ENCODE measurements at places on chromosomes 3 and 15.

DNA sequence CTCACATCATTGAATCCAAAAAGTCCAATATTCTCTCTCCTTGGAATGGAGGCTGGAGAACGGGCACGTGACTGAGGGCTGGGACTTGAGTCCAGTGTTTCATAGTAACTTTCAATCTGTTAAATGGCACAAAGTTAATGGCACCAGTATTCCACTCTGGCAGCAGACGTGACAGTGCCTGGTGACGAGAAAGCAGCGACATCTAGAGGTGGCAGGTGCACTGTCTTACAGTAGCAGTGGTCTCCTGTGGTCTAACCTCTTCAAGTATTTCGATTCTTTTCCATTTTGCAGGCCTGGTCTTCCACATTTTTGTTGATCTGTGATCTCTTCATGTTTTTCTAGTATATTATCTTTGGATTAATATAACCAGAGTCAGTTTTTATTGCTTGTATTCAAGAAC lies 107.1 kb downstream of the OXSM start:
- no peak for DNase-seq

DNA sequence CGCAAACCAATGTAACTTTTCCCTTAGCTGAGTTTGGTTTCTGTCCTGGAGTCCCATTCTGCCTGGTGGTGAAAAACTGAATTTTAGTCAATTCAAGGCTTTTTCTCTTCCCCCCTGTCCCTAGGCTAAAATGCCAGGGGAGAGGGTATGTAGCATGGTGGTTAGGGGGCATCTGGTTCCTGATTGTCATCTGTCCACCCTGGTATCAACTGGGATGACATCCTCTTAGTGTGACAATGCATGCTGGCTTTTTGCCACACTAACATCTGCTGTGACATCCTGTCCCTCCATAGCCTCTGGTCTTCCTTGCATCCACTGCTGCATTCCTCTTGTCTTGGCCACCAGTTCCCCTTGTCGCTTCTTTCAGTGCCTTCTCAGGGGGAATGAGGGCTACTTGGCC lies 73.7 kb downstream of the ABHD5 start:
- DNase-seq, result no peak

GRCh38 chr3:41710646-41711388 lies 251.1 kb downstream of the ULK4 start:
- DNase-seq, result no peak

- no peak for DNase-seq
Measured at GRCh38 chr3:17891139-17891856, 148.9 kb upstream of the TBC1D5 start.
